ENCODE measurements at places on chromosomes 1 and 21.

DNA sequence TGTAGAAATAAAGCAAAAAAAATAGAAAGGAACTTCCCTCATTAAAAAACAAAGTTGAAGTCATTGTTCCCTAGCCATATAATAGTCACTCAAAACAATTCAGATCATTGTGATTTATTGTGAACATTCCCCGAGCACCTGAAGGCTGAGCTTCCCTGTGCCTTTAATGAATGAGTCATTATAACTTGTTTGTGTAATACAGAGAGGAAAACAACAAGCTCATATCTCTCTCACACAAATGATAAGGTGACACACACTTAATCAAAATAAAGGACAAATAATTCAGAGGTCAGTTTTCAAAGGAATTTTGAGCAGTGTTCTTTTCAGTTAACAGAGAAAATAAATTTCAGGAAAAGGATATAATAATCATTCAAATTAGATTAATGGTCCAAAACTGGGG lies 326.2 kb downstream of the DUSP10 start:
- DNase-seq = no peak

DNA sequence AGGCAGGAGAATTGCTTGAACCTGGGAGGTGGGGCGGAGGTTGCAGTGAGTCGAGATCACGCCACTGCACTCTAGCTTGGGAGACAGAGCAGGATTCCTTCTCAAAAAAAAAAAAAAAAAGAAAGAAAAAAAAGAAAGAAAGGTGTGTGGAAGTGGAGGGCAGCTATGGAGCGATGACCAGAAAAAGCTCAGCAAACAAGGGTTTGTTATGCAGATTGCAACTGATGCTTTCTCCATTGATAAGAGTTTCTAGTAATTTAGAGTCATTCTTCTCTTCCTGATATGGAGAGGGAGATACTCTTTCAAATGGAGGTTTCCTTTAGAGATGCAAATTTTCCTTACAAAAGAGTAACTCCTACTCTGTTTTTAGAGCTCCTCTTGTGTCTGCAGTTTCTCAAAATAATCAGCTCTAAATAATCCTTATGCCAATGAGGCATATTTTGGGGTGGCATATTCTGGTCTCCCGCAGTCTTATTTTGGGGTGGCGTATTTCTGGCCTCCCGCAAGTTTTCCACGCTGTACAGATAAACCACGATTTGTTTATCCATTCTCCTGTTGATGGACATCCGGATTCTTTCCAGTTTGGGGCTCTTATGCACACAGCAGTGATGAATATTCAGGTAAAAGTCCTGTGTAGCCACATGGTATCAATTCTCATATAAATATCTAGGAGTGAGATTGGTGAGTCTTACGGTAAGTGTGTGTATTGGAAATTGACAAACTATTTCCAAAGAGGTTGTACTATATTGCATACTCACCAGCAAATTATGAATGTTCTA lies 30.7 kb upstream of the RCC2 start:
- DNase-seq = no peak

- no peak for DNase-seq
Measured at GRCh38 chr1:212139526-212140135, 104.1 kb downstream of the DTL start.

GRCh38 chr21:26159869-26160268 lies 10.7 kb downstream of the APP start:
- no peak for DNase-seq

DNA sequence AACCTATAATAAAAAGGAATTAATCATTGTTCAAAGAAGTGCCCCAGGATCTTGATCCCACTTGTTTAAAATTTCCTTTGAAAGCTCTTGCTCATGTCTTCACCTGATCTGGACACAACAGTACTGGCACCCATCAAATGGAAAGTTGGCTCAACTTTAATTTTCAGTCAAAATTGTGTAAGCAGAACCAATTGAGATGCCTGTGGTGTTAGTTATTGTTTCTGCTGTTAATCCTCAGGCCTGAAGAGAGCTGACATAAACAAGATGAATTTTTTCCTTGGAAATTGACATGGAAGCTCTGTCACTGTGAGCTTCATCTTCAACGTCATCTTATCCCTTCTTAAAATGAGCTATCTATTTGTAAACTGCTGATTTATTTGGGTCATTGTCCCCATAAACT lies 88.3 kb upstream of the TNFSF4 start:
- DNase-seq = no peak

GRCh38 chr1:3821004-3821403 lies 24.7 kb upstream of the LRRC47 start:
- no peak for DNase-seq
